Activated CD4-positive, alpha-beta T cell treated with anti-CD3 and anti-CD28 coated beads, Interleukin-2, amount 50 U/mL, for 48 hours (primary cell): ENCODE measurements at places on chromosomes 1 and 21.
A peak's percentile ranks its signal among the peaks of the same experiment; 100 is the strongest.

DNA sequence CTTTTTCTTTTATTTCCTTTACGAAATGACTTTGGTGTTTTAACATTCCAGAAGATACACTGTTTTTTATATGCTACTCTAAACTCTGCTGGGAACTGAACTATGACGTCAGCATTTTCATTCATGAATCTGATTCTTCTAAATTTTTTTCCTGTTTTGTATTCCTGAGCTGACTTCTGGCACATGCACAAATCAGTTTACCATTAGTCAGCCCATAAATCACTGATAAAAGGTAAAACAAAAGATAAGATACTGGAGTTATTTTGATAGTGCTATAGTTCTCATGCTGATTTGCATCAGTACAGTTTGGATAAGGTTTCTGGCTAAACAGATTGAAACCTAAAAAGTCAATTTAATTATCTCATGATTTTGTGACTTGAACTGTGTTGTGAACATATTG lies 10.4 kb downstream of the CAMTA1 start:
- no peak for DNase-seq

DNA sequence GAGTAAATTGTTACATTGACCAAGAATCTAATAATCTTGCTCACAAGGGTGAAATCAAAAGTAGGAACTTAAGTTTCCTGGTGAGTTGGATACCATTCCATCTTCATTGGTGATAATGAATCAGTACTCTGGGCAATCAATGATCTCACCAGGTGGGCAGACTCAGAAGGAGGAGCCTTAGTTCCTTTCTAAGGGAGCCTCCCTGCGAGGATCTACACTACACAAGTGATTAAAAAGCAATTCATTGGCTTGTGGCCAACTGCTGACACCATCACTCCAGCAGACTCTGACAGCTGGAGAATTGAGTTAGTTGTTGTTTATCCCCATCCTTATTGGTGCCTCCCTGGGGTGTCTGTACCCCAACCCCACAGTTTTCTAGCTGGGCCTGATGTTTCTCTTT lies 84.1 kb upstream of the VANGL1 start:
- no peak for DNase-seq

DNA sequence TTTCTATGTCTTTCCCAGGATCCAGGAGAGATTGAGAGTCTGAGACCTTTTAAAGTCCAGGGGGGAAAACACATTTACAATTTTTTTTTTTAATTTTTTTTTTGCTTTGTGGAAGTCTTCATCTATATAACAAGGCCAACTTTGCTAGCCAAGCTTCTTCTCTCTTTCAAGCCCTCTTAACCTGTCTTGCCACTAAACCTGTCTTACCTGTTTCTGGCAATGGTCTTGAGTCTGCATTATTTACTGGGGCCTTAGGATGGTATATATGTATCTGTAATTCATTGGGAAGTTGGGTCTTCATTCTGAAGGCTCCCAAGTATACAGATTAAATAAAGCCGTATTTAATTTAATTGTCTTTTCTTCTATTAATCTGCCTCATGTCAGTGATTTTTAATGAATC lies 750.9 kb upstream of the B3GALT2 start:
- DNase-seq, result no peak

DNA sequence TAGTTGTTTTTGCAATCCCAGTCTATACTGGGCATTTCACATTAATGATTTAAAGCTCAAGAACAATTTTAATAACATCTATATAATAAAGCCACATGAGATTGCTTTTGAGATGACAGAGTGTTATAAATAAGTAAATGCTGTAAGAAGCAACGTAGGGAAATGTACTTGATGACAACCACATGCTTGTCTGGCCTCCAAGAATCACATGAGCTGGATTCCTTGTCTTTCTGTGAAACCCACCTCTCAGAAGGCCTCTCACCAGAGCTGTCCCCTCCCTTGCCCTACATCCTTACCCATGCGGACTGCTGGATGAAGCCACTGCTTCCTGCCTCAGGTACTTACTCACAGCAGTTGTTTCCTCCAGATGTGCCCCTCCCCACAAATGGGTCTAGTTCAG lies 145.1 kb upstream of the CTTNBP2NL start:
- DNase-seq, result no peak

GRCh38 chr1:58573705-58574591 lies 3.1 kb downstream of the TACSTD2 start:
- peak; percentile 30 for DNase-seq

DNA sequence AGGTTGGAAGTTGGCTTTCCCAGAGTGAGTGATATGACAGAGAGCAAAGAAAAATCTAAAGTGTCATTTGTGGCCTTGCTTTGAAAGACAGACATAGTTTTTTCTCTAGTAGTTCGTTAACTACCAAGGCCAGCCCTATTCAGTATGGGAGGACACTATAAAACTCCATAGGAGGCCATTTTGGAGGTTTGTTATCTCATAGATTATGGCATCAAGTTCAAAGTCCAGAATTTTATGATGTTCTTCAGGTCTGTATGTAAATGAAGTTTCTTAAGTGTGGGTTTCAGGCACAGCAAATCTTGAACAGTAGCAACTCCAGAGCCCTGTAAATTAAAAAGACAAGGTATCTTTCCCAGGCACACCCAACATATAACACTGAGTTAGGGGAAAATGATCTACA lies 437.1 kb downstream of the PLPP3 start:
- no peak for DNase-seq

- DNase-seq, result peak; percentile 21
Observed at GRCh38 chr21:42061195-42061985, 9.7 kb upstream of the UMODL1 start.

- no peak for DNase-seq
Observed at GRCh38 chr1:213251972-213252371, 200.9 kb downstream of the RPS6KC1 start.

DNA sequence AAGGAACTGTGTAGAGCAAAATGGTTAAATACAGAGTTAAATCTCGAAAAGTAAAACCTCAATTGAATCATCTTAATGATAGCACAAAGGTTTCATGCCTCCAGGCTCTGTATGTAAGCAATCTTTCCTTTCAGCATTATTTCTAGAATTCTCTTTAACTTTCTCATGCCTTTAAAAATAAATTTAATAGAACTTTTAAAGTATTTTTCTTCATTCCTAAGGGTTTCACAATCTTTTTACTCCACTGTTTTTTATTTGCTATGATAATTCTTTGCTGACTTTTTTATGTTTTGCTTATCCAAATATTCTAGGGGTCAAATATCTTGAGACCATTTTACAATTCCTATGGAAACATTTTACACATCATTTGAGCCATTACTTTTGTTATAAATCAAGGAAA lies 288.0 kb downstream of the BACH1 start:
- no peak for DNase-seq

DNA sequence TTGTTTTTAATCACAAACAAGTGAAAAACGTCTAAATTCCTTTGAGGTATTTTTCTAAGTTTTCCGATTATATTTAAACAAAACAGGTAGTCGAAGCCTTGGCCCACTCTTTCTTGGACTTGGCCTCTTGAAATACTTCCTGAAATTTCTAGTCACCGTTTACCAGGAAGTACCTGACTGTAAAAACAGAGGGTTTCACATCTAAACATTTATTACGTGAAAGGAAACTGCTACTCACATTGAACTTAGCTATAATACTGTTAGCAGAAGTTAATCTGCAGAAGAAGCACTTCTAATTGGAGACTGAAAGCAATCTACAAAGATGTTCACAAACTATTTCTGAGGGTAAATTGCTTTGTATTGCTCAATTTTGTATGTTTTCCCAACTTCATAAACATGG lies 526.0 kb upstream of the ADGRL4 start:
- no peak for DNase-seq

DNA sequence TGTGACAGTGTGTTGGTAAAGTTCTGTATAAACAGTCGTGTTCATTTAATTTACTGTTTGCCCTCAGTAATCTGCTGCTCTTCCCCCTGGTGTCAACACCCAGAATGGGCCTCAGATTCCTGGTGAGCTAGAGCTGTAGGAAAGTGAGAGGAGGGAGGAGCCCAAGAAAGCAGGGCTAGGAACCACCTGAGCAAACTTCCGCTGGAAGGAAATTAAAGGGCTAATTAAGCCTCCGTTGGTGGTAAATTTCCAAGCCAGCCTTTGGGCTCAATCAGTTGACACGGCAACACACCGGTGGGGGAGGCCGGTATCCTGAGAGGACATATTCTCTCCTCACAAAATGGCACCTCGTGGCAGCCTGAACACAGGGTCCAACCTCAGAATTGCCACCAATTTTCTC lies 32.9 kb downstream of the RAB3B start:
- DNase-seq, result no peak

GRCh38 chr1:198258491-198258890 lies 101.7 kb downstream of the NEK7 start:
- DNase-seq, result no peak

- DNase-seq, result no peak
Observed at GRCh38 chr1:181658581-181658980, 175.3 kb downstream of the CACNA1E start.

DNA sequence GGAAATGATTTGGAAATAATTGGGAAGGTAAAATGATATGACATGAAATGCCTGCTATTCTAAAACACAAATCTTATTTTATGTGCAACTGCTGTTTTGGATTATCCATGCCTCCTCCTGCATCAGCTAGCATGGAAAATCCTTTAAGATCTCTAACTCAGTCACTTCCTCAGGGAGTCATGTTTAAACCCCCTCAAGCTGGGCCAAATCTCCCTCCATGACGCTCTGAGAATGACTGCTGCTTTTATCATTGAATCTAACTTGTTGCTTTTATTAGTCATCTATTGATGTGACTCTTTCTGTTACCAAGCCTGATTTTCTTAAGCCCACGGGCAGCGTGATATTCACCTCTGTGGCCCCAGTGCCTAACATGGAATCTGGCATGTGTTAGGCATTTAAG lies 324.8 kb downstream of the DISC1 start:
- no peak for DNase-seq

DNA sequence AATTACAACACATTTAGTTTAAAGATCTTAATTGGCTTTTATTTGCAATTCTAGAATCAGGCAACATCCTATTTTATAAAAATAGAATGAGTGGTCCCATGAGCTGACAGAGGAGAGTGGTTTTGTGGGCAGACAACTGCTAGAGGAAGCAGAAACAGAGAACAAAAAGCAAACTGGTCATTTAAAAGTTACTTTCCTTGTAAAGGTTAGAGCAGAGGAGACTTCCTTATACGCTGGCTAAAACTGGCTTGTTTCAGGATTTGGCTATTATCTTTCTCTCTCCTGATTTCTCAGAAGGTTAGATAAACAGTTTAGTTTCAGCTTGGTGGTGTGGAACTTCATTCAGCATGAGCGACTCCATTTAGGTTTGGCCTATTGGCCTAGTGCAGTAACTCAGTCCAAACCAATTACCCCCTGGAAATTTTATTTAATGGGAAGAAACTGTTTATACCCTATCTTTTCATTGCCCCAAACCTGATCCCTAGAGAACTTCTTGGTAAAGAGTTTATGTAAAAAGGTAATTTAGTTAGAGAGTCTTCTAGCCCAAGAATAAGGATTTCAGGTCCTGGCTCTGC lies 32.2 kb upstream of the IL20 start:
- no peak for DNase-seq

- DNase-seq, result no peak
Observed at GRCh38 chr1:185837711-185838110, 103.5 kb downstream of the HMCN1 start.

DNA sequence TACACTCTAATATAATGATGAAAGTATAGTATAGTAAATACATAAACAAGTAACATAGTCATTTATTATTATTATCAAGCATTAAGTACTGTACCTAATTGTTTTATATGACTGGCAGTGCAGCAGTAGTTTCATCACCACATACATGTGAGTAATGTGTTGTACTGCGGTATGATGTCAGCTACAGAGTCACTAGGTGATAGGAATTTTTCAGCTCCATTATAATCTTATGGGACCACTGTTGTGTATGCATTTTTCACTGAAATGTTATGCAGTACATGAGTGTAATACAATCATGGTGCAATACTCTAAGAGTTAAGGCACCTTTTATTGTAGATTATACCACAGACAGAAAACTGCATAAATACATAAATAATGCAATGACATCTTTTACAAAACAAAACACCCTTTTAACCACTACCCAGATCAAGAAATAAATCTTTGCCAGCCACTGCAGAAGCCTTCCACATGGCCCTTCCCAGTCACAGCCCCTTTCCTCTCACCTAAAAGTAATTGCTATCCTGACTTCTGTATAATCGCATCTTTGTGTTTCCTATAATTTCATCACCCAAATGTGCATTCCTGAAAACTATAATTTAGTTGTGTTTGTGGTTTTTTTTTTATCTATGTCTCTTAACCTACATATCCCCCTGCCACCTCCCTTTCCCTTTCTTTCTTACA lies 16.3 kb downstream of the ABCD3 start:
- DNase-seq, result no peak

DNA sequence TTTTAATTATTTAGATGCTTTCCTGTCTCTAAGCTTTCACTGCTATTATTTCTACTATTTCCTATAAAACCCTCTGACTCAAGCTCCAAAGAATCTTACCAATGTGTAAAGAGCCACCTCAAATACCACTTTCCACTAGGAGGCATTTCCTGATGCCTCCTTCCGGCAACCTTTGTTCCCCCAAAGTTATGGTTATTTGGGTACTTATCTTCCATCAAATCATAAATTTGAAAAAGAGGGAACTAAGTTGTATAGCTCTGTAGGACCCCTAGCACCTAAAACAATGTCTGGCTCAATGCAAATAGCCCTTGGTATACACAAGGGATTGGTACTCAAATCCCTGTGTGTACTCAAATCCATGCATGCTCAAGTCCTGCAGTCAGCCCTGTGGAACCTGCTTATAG lies 79.6 kb downstream of the NME7 start:
- no peak for DNase-seq

GRCh38 chr1:220313576-220313975 lies 41.3 kb upstream of the RAB3GAP2 start:
- no peak for DNase-seq

GRCh38 chr1:245434280-245434679 lies 279.5 kb downstream of the KIF26B start:
- no peak for DNase-seq
